Naive B cell (primary cell): ENCODE measurements at places on chromosomes 1 and 21.

DNA sequence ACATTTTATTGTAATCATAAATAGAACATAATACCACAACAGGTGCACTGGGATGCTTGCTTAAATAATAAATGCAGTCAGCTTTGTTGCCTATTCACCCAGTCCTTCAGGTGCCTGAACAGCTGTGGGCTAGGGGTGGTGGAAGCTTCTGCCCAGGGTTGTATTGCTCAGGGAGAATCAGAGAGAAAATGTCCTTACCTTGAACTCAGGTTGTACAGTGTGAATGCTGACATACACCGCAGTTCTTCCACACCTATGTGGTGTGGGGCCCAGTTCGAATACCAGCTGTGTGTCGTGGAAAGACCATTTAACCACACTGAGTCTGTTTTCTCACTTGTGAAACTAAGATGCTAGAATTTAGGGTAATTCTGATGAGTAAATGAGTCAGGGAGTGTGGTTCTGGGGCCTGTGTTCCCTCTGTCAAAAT, 115.7 kb upstream of the ATP1A1 start:
- no peaks in the 10 kb centered on the region for H3K36me3 ChIP-seq
- H3K4me1 ChIP-seq = no peaks in the 10 kb centered on the region
- peaks cover 34% of the 10 kb centered on the region for H3K27me3 ChIP-seq
- no peak for DNase-seq
- H3K4me3 ChIP-seq = no peak overlapping the region
- H3K27ac ChIP-seq = no peak overlapping the region

GRCh38 chr1:21906173-21907078, 30.7 kb downstream of the HSPG2 start:
- peaks cover 20% of the 10 kb centered on the region for H3K4me1 ChIP-seq
- no peaks in the 10 kb centered on the region for H3K36me3 ChIP-seq
- peaks cover 5% of the 10 kb centered on the region for H3K27me3 ChIP-seq
- no peak overlapping the region for H3K4me3 ChIP-seq
- no peak overlapping the region for H3K27ac ChIP-seq
- DNase-seq = no peak

GRCh38 chr1:218412171-218412570, 67.0 kb downstream of the TGFB2 start:
- no peaks in the 10 kb centered on the region for H3K4me1 ChIP-seq
- H3K27me3 ChIP-seq = no peaks in the 10 kb centered on the region
- no peak for DNase-seq
- peaks cover 11% of the 10 kb centered on the region for H3K36me3 ChIP-seq
- no peak overlapping the region for H3K27ac ChIP-seq

DNA sequence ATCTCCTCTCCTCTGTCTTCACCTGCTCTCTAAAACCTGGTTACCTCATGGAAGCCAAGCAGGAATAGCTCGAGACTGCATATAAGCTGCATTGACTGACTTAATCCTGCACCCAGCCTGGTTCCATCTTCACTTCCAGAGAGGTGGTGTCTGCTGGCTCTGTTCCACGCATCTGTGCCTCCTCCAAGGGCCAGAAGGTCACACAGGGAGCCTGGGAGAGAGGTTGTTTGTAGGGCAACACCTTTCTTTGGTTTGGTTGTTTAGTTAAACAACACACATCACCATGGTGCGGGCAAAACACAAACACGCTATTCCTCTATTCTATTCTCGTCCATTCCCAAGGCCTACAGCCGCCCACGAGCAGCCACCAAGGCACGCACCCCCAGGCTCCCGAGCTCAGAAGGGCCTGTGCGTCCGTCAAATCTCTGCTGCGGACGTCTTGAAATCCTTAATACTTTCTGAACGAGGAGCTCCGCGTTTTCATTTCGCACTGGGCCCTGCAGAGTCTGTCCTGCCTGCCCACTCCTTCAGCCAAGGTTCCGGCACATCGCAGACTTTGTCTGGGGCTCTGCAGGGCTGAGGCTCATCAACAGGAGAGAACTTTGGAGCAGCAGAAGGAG, 116.2 kb downstream of the RIPK4 start:
- no peak overlapping the region for H3K27ac ChIP-seq
- H3K4me1 ChIP-seq = no peaks in the 10 kb centered on the region
- no peak overlapping the region for H3K4me3 ChIP-seq
- no peaks in the 10 kb centered on the region for H3K36me3 ChIP-seq
- DNase-seq = no peak
- H3K27me3 ChIP-seq = peaks cover 27% of the 10 kb centered on the region

DNA sequence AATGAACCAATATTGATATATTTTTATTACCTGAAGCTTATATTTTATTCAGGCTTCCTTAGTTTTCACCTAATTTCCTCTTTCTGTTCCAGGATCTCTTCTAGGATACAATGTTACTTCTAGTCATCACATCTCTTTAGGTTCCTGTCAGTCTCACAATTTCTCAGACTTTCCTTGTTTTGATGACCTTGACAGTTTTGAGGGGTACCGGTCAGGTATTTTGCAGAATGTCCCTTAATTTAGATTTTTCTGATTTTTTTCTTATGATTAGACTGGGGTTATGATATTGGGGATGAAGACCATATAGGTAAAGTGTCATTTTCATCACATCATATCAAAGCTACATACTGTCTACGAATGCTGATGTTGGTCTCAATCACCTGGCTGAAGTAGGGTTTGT, 167.5 kb downstream of the LMX1A start:
- H3K4me1 ChIP-seq = no peaks in the 10 kb centered on the region
- no peak overlapping the region for H3K4me3 ChIP-seq
- H3K27ac ChIP-seq = no peak overlapping the region
- no peak for DNase-seq
- H3K27me3 ChIP-seq = peaks cover 7% of the 10 kb centered on the region
- H3K36me3 ChIP-seq = no peaks in the 10 kb centered on the region

- no peaks in the 10 kb centered on the region for H3K4me1 ChIP-seq
- no peaks in the 10 kb centered on the region for H3K27me3 ChIP-seq
These were observed 6.6 kb downstream of the CFAP141 start for GRCh38 chr1:154199563-154199879.

DNA sequence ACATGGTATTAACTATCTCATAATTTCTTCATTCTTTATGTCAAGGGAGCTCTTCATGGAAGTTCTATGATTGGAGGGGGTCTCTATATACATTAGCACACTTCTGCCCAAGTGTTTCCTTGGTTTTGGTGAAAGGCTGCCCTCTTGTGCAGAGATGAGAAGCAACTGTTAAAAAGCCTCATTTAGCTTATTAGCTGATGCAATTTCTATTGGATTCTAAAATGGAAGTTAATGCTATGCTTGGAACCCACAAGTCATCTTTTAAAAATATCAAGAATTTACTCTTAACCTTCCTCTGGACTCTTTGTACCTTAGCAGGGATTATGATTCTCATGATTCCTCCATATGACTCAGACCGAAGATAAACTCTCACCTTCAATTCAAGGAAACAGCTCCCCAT, 328.9 kb downstream of the PTBP2 start:
- H3K4me1 ChIP-seq = no peaks in the 10 kb centered on the region
- H3K27ac ChIP-seq = no peak overlapping the region
- DNase-seq = no peak
- no peaks in the 10 kb centered on the region for H3K27me3 ChIP-seq
- no peak overlapping the region for H3K4me3 ChIP-seq

GRCh38 chr1:3746830-3747521, 5.3 kb upstream of the CCDC27 start:
- no peaks in the 10 kb centered on the region for H3K36me3 ChIP-seq
- no peak overlapping the region for H3K27ac ChIP-seq
- peak; percentile 77 for DNase-seq
- peaks cover 35% of the 10 kb centered on the region for H3K4me1 ChIP-seq
- peak overlapping the region; percentile 89 for H3K4me3 ChIP-seq

- H3K4me1 ChIP-seq = peaks cover 6% of the 10 kb centered on the region
- H3K27me3 ChIP-seq = no peaks in the 10 kb centered on the region
- no peak overlapping the region for H3K27ac ChIP-seq
- H3K4me3 ChIP-seq = no peak overlapping the region
These were observed 41.9 kb downstream of the MPZL1 start for GRCh38 chr1:167763525-167764220.

GRCh38 chr1:47805018-47805417, 192.2 kb downstream of the TRABD2B start:
- H3K36me3 ChIP-seq = no peaks in the 10 kb centered on the region
- no peaks in the 10 kb centered on the region for H3K27me3 ChIP-seq
- H3K4me1 ChIP-seq = no peaks in the 10 kb centered on the region
- H3K4me3 ChIP-seq = no peak overlapping the region
- DNase-seq = no peak

GRCh38 chr1:147575376-147575775, 34.1 kb downstream of the BCL9 start:
- H3K27ac ChIP-seq = no peak overlapping the region
- no peaks in the 10 kb centered on the region for H3K36me3 ChIP-seq
- no peak for DNase-seq

DNA sequence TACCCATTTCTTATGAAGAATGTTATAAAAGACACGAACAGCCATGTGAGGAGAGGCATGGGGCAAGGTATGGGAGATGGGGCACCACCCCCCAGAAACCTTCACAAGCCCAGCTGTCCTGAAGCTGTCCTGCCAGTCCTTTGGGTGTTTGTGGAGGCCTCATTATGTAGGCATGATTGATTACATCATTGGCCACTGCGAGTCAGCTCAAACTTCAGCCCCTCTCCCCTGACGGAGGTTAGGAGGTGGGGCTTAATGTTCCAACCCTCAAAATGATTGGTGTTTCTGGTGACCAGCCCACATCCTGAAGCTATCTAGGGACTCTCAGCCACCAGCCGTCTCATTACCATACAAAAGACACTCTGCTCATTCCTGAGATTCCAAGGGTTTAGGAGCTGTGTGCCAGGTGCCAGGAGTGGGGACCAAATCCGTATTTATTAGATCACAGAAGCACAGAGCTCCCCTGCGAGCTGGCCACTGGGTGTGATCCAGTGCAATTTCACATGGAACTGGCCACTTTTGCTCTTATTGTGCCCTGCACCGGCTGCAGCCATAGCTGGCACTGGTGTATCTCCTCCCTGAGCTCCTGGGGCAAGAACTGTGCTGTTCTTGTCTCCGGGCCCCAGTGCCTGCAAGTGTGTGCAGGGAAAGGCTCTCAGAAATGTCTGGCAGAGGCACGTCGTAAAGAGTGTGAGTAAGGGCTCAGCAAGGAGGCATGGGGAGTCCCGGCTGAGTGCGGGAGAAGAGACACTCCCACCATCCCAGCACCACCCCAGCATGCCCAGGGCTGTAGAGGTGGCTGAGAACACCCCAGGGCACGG, 10.5 kb downstream of the KIAA1614 start:
- no peak overlapping the region for H3K27ac ChIP-seq

DNA sequence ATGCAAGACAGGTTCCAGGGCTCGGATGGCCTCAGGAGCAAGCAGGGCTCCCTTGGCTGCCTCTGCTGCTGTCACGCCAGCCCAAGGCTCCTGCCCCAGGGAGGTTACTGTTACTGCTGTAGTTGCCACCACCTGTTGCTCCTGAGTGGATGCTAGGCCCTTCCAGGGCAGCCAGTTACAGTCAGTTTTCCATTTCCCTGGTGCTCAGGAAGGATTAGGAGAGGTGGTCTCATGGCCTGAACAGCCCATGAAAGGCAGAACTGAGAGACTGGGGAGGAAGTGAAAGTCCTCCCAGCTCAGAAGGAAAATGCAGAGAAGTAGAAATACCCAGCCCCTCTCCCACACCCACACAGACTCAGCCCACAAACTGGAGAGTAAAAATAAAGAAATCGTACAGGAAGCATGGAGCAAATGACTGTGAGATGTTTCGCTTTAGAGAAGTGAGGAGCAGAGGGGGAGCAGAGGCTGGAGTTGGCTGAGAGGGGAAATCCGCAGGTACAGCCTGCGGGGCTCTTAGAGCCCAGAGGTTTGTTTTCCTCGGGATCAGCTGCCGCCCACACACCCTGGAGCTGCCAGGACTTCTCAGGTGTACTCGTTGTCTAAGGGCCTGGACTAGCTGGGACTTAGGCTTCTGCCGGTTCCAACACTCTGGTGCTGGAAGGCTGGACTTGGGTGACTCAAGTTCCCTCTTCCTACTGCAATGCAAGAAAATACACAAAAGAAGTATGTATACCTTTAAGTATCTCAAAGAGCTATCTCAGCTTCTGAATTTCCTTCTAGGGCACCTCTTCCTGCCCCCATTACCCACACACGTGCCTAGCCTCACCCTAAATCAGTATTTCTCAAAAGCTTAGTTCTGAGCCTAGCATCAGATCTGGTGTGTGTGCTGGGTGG, 2.3 kb downstream of the IL6R start:
- H3K27ac ChIP-seq = peak overlapping the region; percentile 72
- no peaks in the 10 kb centered on the region for H3K36me3 ChIP-seq
- peak; percentile 67 for DNase-seq
- no peaks in the 10 kb centered on the region for H3K27me3 ChIP-seq

DNA sequence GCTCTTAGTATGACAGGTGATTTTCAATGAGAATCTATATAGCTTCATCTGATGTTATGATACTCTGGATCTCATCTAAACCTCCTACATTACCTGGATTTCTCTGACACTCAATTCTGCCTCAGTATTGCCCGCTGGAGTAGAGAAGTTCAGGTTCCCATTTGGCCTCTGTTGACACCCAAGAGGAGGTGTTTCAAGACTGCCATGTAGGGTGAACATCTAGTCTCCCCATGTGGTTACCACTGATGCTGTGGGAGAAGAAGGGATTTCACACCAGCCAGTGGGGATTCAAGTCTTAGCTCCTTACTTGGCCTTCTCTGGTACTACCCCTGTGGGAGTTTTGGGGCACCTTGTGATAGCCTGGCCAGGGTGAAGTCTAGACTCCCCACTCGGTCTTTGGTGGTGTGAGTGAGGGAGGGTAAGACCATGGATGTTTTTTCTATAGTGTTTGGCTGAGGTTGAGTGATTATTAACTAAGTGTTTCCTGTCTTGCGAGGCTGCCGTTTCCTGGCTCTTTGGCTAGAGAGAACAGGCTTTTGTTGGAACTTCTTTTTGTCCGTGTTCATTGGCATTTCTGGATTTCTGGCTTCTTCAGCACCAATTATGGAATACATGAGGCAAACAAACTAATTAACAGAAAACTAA, 90.7 kb downstream of the RHOU start:
- no peak for DNase-seq
- no peak overlapping the region for H3K27ac ChIP-seq
- peaks cover 5% of the 10 kb centered on the region for H3K27me3 ChIP-seq
- H3K4me1 ChIP-seq = peaks cover 5% of the 10 kb centered on the region
- no peak overlapping the region for H3K4me3 ChIP-seq

- H3K27ac ChIP-seq = no peak overlapping the region
- no peak overlapping the region for H3K4me3 ChIP-seq
- DNase-seq = no peak
These were observed 36.7 kb upstream of the TMEM222 start for GRCh38 chr1:27285274-27285660.

DNA sequence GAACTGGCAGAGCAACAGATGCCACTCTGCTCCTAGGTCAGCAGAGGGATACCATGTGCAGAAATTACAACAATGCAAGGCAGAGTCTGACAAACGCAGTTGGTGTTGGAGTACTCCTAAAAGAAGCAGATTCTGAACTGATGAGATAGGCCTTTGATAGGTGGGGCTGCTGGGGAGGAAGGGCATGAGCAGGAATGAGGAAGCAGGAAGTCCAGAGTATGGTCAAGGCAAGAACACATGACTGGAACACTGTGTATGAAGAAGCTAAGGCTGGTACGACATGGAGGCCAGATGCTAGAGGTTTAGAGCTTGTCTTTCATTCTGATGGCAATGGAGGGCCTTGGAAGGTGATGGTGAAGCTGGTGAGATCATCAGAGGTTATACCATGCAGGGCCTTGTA, 11.5 kb upstream of the THRAP3 start:
- peaks cover 10% of the 10 kb centered on the region for H3K4me1 ChIP-seq
- peak overlapping the region; percentile 64 for H3K27ac ChIP-seq
- H3K36me3 ChIP-seq = no peaks in the 10 kb centered on the region
- no peak for DNase-seq
- no peaks in the 10 kb centered on the region for H3K27me3 ChIP-seq
- no peak overlapping the region for H3K4me3 ChIP-seq

- H3K27ac ChIP-seq = no peak overlapping the region
- no peak overlapping the region for H3K4me3 ChIP-seq
- H3K27me3 ChIP-seq = no peaks in the 10 kb centered on the region
These were observed 59.5 kb downstream of the PHACTR4 start for GRCh38 chr1:28428990-28429520.
